ENCODE measurements at places on chromosomes 2 and 18.

- no peak for DNase-seq
Observed at GRCh38 chr2:157246765-157247407, 10.6 kb upstream of the GALNT5 start.

DNA sequence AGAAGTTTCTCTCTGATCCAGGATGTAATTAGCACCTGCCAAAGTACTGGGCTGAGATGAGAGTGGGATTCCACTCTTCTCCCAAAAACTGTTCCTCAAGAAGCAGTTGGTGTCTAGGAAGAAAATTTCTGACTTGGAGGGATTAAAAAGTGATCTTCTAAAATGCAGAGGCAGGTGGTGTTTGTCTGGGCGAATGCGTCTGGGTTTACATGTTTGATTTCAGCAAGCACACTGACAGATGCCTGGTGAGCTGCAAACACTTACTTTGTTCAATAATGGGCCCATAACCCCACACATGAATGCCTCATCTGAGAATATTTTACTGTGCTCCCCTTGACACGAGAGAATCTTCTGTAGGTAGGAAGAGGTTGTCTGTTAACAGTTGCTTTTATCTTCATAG, 24.3 kb upstream of the KCNF1 start:
- DNase-seq: no peak

- DNase-seq: no peak
Observed at GRCh38 chr18:2258954-2259353, 312.4 kb downstream of the METTL4 start.

- no peak for DNase-seq
Observed at GRCh38 chr18:24212939-24213338, 74.1 kb downstream of the CABYR start.

DNA sequence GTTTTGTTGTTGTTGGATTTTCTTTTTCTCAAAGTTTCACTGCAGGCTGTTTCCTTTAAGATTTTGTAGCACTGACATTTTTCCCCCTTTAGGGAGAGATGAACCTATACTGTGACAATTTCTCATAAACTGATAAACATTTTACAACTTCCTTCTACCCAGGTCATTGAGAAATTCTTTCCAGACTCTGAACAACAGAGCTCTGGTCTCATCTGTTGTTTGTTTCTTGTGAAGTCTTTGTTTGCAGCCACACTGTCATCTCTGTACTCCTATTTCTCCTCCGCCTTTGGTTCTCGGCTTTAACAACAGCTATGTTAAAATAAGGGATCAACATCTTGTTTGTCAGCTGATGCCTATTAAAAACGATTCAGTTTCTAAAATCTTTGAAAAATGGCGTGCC, 167.6 kb downstream of the VWC2L start:
- DNase-seq: no peak

DNA sequence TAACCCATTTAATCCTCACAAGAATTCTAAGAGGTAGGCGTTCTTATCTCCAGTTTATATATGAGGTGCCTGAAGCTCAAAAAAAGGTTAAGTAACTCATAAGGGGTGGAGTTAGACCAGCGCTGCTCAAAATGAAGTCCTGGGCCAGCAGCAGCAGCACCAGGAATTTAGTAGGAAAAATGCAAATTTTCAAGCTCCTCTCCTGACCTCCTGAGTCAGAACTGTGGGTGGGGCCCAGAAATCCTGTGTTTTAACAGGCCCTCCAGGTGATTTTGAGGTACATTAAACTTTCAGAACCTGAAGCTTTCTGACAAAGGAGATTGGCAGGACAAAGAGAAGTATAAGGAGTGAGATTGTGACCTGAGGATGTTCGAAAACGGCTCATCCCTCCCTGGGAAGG, 66.0 kb upstream of the CCDC85A start:
- DNase-seq: no peak

Measured in CD4-positive, alpha-beta T cell treated with Interleukin-17A for 1 hour (primary cell).